ENCODE measurements at places on chromosomes 16 and 17.

DNA sequence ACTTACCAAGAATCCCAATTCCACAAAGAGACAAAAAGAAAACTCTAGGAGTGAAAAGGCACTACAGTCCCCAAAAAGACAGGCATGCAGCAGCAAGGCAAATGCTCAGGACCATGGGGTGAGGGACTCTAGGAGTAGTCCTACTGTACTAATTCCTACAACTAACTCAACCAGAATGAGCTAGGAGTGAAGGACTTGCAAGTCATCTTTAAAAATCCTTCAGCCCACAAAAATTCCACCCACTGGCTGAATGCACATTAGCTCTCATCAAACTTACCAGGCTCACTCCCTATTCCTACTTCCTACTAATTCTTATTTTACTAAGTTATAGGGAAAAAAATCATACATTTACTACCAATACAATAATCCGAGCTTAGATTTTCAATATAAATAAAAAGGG is 141.7 kb upstream of the C17orf78 start:
- no peak for DNase-seq

DNA sequence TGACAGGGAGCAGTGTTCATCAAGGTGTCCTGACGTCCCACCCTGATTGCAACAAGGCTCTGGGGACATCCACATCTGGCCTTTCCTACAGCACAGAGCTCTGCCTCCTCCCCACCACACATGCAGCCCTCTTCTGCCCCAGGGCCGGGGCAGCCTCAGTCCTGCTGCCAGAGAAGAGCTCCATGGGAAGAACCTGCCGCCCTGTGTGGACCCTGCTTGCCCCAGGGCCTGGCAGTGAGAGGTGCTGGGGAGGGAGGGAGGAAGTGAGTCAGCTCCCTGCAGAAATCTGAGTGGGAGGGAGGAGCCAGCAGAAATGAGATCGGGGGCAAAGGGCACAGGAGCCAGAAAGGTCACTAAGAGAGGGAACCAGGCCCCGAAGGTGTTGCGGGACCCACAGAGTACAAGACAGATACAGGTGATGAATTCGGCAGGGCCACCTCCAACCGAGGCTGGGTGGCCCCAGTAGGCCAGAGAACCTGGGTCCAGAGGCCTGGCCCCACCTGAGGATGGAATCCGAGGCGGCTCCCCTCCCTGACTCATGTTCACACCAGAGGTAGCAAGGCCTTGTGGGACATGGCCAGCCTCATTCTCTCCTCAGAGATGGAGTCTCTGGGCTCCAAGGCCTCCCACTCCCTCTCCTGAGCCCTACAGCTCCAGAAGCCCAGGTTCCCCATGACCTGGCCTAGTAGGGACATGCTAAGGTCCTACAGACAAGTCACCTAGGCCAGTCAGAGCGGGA is 24.8 kb downstream of the MYO18A start:
- no peak for DNase-seq

GRCh38 chr17:82320956-82321927 is 3.8 kb upstream of the CD7 start:
- no peak for DNase-seq

- DNase-seq = no peak
These were observed 68.6 kb downstream of the HAPSTR1 start for GRCh38 chr16:9159839-9160550.

GRCh38 chr16:86384263-86384649 is 126.1 kb upstream of the FOXF1 start:
- no peak for DNase-seq

- no peak for DNase-seq
These were observed 47.6 kb downstream of the HSD17B2 start for GRCh38 chr16:82082543-82083244.

GRCh38 chr16:46972429-46973206 is 856 bp downstream of the DNAJA2 start:
- peak; percentile 13 for DNase-seq

DNA sequence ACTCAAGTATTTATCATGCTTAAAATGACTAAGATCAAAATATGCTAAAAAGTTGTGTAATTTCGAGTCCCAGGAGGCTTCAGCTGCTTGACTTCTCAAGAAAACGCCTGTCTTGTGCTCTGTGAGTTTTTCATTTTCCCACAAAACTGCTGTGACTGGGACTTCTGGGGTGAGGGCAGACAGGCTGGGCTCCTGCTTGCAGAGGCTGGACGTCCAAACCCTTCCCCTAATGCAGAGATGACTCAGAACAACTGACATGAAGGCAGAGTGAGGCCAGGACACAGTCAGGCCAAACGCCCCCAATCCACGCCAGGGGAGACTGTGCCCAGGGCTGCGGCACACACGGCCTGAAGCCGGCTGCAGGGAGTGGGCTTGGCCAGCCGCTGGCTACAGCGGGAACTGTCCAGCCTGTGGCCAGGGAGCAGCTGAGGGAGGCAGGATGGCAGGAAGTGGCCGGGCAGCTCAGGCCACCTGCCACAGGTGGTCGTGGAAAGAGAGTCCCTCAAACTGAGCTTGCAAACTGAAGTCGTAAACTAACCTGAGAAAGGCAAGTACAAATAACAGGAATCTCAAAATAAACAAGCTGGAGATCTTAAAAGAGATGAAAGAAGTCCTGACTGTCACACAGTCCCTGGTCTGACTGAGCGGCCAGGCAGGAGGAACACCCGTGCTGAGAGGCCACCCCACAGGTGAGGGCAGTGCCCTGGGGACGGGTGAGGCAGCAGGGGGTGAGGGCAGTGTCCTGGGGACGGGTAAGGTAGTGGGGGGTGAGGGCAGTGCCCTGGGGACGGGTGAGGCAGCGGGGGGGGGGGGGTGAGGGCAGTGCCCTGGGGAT is 21.3 kb upstream of the HEXD start:
- no peak for DNase-seq

DNA sequence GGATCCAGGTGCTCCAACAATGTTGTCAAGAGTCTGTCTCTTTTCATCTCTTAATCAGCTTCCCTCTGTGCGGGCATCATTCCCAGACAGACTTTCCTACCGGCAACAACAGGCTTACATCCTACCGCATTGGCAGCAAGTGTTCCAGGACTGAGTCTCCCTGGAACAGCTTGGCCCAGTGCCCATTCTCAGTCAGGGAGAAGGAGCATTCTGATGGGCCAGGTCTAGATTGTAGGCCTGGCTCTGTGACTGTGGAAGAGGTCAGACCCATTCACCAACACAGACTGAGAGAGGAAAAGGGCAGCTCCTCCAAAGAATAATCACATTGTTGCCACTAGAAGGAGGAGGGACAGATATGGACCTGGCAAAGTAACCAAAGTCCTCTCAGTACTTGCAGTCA is 68.1 kb upstream of the TMEM132E start:
- DNase-seq = no peak

- no peak for DNase-seq
These were observed 39.9 kb downstream of the UBE2G1 start for GRCh38 chr17:4326608-4327007.

- DNase-seq = no peak
These were observed 9.4 kb upstream of the MEOX1 start for GRCh38 chr17:43671031-43671692.
